Endothelial cell (in vitro differentiated cells): ENCODE measurements at places on chromosomes 6 and 20.
A peak's percentile ranks its signal among the peaks of the same experiment; 100 is the strongest.

- H3K4me3 ChIP-seq = no peak overlapping the region
- no peak overlapping the region for H3K27ac ChIP-seq
- H3K36me3 ChIP-seq = peaks cover 21% of the 10 kb centered on the region
Measured at GRCh38 chr20:57398901-57399535, 7.8 kb downstream of the RBM38 start.

DNA sequence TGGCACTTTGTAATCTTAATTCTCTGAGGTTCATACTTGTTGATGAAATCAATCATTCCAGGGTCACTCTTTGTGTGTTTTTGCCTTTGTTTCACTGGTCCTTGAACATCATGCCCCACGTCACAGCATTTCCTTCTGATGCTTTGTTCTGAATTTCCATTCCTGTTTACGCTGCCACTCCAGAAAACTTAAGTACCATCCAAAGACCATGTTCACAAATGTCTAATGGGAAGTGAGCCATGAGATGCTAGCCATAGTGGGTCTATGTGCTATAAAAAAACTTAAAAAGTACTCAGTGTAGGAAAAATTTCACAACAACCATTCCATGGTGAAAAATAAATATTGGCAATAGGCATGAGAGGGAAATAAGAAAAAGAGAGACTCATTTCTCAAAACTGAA, 232.0 kb downstream of the IBTK start:
- H3K27me3 ChIP-seq = no peaks in the 10 kb centered on the region
- DNase-seq = no peak
- no peaks in the 10 kb centered on the region for H3K36me3 ChIP-seq

DNA sequence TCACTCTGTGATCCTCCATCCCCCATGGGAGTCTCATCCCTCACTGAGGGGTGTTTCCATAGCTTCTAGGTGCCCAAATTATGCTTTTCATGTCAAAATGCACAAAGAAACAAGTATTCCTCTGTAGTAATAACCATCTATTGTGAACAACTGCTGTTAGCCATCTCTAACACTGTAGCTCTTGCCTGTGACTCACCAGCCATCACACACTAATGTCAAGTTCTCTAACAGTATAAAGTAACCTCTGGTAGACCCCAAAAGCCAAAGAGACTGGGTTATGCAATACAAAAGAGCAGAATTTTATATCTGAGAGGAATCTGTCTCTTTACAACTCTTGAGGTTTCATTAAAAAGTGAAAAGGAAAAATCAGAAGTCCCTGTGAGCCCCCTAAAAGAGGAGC, 25.4 kb upstream of the IYD start:
- no peaks in the 10 kb centered on the region for H3K36me3 ChIP-seq
- no peaks in the 10 kb centered on the region for H3K27me3 ChIP-seq
- no peak overlapping the region for H3K27ac ChIP-seq
- H3K4me1 ChIP-seq = no peaks in the 10 kb centered on the region
- no peak overlapping the region for H3K4me3 ChIP-seq

GRCh38 chr20:24651171-24651975, 181.9 kb downstream of the SYNDIG1 start:
- no peak for DNase-seq
- peaks cover 5% of the 10 kb centered on the region for H3K36me3 ChIP-seq
- H3K4me3 ChIP-seq = no peak overlapping the region
- H3K27ac ChIP-seq = no peak overlapping the region
- H3K4me1 ChIP-seq = peaks cover 14% of the 10 kb centered on the region

- peaks cover 1% of the 10 kb centered on the region for H3K27me3 ChIP-seq
- H3K36me3 ChIP-seq = no peaks in the 10 kb centered on the region
- no peaks in the 10 kb centered on the region for H3K4me1 ChIP-seq
Measured at GRCh38 chr6:54291146-54291545, 17.1 kb upstream of the TINAG start.

DNA sequence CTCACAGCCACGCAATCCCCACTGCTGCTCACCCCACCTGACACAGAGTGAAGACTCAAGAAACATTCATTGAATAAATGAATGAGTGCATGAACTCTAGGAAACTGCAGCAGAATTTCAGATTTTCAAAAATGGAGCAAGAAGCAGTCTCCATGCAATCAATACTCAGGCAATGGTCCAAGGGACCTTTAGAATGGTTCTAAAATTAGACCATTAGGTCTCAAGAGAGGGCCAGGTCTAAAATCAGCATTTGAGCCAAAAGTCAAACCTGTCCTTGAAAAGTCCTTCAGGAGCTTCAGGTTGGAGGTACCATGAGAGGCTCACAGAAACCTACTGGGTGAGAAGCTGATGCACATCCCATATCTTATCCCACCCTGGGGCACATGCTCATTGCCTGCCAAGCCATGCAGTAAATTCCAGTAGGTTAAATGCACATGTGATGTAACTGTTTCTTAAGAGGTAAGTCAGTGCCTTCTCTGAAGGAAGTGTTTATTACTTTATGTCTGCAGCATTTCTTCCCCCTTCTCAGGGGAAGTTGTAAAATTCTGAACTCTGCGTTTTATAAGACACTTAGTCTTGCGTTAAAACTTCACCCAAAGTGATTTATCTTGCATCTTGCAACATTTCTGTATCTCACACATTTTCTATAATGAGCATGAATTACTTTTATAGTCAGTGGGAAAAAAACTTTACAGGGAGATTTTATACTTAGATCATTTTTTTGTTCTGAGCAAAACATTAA, 126.6 kb downstream of the ADAT2 start:
- H3K36me3 ChIP-seq = no peaks in the 10 kb centered on the region
- DNase-seq = no peak
- H3K4me3 ChIP-seq = no peak overlapping the region
- H3K4me1 ChIP-seq = no peaks in the 10 kb centered on the region
- H3K27ac ChIP-seq = no peak overlapping the region

DNA sequence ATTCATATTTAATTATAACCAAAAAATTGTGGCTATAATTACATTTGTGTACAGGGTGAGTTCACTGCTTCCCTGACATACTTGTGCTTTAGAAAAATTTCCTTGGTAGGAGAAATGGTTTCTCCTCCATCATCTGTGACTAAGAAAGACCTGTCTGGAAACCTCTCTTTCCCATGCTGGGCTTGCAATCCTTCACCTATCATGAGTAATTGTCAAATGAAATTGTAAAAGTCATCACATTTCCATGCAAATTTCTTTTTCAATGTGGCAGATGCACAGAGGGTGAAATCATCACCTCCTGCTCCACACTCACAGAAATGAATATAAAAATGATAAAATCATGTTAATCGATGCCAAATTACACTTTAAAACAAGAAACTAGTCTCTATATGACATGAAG, 1.5 kb upstream of the SIRPB1 start:
- H3K4me1 ChIP-seq = peaks cover 13% of the 10 kb centered on the region
- H3K4me3 ChIP-seq = no peak overlapping the region
- DNase-seq = no peak
- H3K27ac ChIP-seq = no peak overlapping the region
- H3K27me3 ChIP-seq = peaks cover 8% of the 10 kb centered on the region

- H3K4me1 ChIP-seq = peaks cover 10% of the 10 kb centered on the region
- H3K27ac ChIP-seq = no peak overlapping the region
- H3K27me3 ChIP-seq = peaks cover 3% of the 10 kb centered on the region
- DNase-seq = no peak
Measured at GRCh38 chr6:156934069-156934460, 156.9 kb downstream of the ARID1B start.

GRCh38 chr6:12173181-12173580, 117.0 kb upstream of the EDN1 start:
- H3K36me3 ChIP-seq = no peaks in the 10 kb centered on the region
- no peak overlapping the region for H3K27ac ChIP-seq
- H3K4me3 ChIP-seq = no peak overlapping the region
- no peak for DNase-seq
- H3K27me3 ChIP-seq = peaks cover 2% of the 10 kb centered on the region
- peaks cover 8% of the 10 kb centered on the region for H3K4me1 ChIP-seq

GRCh38 chr6:101435038-101435437, 41.5 kb downstream of the GRIK2 start:
- no peaks in the 10 kb centered on the region for H3K27me3 ChIP-seq
- H3K4me3 ChIP-seq = no peak overlapping the region
- H3K36me3 ChIP-seq = no peaks in the 10 kb centered on the region
- no peak for DNase-seq
- H3K4me1 ChIP-seq = no peaks in the 10 kb centered on the region
- no peak overlapping the region for H3K27ac ChIP-seq

- H3K4me1 ChIP-seq = no peaks in the 10 kb centered on the region
- no peak overlapping the region for H3K27ac ChIP-seq
- no peak overlapping the region for H3K4me3 ChIP-seq
Measured at GRCh38 chr6:164855281-164855680, 454.1 kb downstream of the C6orf118 start.

DNA sequence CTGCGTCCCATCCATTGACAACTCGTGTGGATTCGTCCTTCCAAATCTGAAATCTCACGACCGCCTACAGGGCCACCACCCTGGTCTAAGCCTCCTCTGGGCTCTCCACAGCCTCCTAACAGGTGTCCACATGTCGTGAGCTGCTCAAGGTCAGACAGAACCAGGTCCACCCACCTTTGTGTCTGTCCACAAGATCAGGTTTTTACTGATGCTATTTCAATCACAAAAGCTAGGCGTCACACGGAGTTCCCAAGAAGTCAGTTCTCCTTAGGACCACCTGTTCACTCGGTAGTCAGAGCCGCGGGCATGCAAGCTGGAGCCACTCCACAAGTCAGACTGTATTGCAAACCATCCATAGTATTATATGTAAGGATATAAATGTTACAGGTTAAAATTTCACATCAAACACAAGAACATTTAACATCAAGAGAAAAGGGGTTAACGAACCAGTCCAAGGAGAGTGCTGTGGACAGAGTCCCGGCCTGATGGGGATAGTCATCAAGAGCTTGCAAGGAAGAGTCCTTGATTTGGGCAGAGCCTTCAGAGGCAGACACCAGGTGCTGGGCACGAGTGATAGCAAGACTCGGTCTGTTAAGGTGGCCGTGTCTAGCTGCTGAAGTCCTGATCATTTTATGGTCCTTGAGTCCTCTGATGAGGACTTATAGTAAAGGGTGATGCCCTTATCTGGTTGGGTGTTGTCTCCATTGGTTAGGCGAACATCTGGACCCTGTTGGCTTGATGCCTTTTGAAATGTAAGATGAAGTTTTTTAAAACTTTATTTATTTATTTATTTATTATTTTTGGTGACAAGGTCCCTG, 731 bp upstream of the DNPH1 start:
- H3K36me3 ChIP-seq = peaks cover 5% of the 10 kb centered on the region
- DNase-seq = no peak
- peak overlapping the region; percentile 26 for H3K27ac ChIP-seq
- peaks cover 4% of the 10 kb centered on the region for H3K27me3 ChIP-seq

DNA sequence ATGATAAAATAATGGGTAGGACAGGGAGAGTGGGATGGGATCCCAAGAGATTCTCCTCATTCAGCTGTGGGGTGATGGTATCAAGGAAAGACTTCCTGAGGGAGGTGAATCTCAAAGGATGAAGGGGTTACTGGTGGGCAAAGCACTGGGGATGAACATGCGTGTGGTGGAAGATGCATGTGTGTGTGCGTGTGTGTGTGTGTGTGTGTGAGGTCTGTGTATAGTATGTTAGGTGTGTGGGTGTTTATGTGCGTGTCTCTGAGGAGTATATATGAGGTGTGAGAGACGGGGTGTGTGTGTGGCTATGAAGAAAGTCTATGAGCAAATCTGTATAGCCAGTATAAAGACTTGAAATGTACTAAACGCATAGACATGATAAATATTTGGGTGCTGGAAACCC, 220.0 kb upstream of the MYLIP start:
- no peaks in the 10 kb centered on the region for H3K36me3 ChIP-seq
- DNase-seq = no peak
- H3K27me3 ChIP-seq = peaks cover 4% of the 10 kb centered on the region
- H3K4me3 ChIP-seq = no peak overlapping the region
- peaks cover 14% of the 10 kb centered on the region for H3K4me1 ChIP-seq

- no peak overlapping the region for H3K27ac ChIP-seq
- no peaks in the 10 kb centered on the region for H3K27me3 ChIP-seq
- H3K4me3 ChIP-seq = no peak overlapping the region
Measured at GRCh38 chr6:18243302-18243893, 20.9 kb downstream of the DEK start.

- peak overlapping the region; percentile 53 for H3K27ac ChIP-seq
- H3K27me3 ChIP-seq = peaks cover 6% of the 10 kb centered on the region
- H3K4me1 ChIP-seq = peaks cover 21% of the 10 kb centered on the region
- peaks cover 6% of the 10 kb centered on the region for H3K36me3 ChIP-seq
- no peak overlapping the region for H3K4me3 ChIP-seq
Measured at GRCh38 chr20:23639490-23639958, 1.8 kb upstream of the CST3 start.

DNA sequence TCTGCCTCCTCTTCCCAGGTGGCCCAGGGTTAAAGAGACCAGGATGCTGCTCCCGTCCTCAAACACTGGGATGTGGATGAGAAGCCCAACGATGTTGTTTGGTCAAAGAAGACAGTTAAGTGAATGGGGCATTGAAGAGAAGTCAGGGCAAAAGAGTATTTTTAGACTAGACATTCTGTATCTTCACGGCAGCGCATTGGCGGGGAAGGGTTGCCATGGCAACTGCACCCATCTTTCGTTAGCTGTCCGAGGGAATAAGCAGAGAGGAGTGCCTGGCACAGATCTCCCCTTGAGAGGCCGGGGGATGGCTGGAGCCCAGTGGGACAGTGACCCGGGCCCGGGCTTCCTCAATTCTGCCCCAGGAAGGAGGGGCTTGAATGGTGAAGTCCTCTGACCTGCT, 56.4 kb upstream of the GPR31 start:
- H3K4me1 ChIP-seq = peaks cover 16% of the 10 kb centered on the region
- H3K4me3 ChIP-seq = no peak overlapping the region
- H3K27me3 ChIP-seq = peaks cover 4% of the 10 kb centered on the region
- no peaks in the 10 kb centered on the region for H3K36me3 ChIP-seq
- no peak for DNase-seq

- H3K4me3 ChIP-seq = no peak overlapping the region
- no peaks in the 10 kb centered on the region for H3K27me3 ChIP-seq
- no peak for DNase-seq
- H3K4me1 ChIP-seq = no peaks in the 10 kb centered on the region
- H3K36me3 ChIP-seq = peaks cover 6% of the 10 kb centered on the region
Measured at GRCh38 chr6:3918469-3918868, 69.3 kb downstream of the FAM50B start.

- no peak overlapping the region for H3K4me3 ChIP-seq
- H3K27ac ChIP-seq = no peak overlapping the region
- H3K36me3 ChIP-seq = no peaks in the 10 kb centered on the region
- DNase-seq = no peak
Measured at GRCh38 chr6:146354451-146354850, 189.2 kb upstream of the RAB32 start.

DNA sequence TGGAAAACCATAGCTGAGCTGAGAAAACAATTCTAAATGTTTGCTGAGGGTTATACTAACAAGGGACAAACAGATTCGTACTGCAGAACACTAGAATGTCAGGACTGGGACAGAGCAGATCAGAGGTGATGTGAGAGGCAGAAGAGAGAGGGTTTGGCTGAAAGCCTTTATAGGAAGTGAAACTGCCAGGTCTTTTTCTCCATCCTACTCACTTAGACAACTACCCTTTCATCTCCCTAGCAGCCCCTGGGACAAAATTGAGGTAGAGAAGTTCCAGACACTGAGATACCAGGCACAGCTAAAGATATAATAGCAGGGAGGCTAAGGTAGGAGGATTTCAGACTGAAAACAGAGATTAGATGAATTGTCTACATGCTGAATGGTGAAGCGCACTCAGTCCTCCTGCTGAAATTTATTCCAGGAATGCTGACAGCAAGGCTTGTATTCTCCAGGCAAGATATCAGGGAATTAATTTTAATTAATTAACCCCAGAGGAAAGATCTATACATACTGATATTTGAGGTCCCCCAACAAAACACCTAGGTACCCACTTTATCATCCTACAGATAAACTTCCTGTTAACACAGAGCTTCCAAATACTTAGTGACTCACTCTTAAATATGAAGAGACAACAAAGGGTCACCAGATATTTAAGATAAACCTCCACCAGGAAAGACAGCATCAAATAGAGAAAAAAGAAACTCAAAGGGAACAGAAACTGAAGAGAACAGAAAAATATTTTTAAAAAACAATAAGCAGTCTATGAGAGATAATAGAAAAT, 12.6 kb upstream of the EIF2S2 start:
- peaks cover 36% of the 10 kb centered on the region for H3K4me1 ChIP-seq
- no peak for DNase-seq
- no peak overlapping the region for H3K4me3 ChIP-seq
- no peak overlapping the region for H3K27ac ChIP-seq
